ENCODE measurements at places on chromosomes 2 and 18. TPM values are rescaled to one million over a fixed set of nuclear protein-coding genes. Genes with fewer than 3 reads are reported as not detected.

Gene MARCHF4
- total RNA-seq: 7.8 TPM

Gene HOXD9
- 0.09 TPM for total RNA-seq

Gene KLF11
- total RNA-seq: 9.7 TPM

Gene GAL3ST2
- total RNA-seq: not detected

Gene UPP2
- total RNA-seq: not detected

Gene RRM2
- 8.8 TPM for total RNA-seq

Gene VSNL1
- total RNA-seq: 0.09 TPM

Gene DUSP2
- total RNA-seq: 6.6 TPM

Gene SERPINB5
- not detected for total RNA-seq

Gene G6PC2
- not detected for total RNA-seq

Gene CNGA3
- not detected for total RNA-seq

Gene SLC40A1
- total RNA-seq: 14.1 TPM

Gene SYT4
- not detected for total RNA-seq

Gene CREG2
- total RNA-seq: not detected

Gene ABHD3
- 13.2 TPM for total RNA-seq

Gene MAB21L4
- not detected for total RNA-seq

Gene ANKRD53
- total RNA-seq: 0.77 TPM

Gene PDK1
- 11.0 TPM for total RNA-seq

Gene CCDC74A
- total RNA-seq: 16.9 TPM

Gene FBLN7
- 3.7 TPM for total RNA-seq

Gene IL36RN
- total RNA-seq: not detected

Gene ARHGAP15
- not detected for total RNA-seq

Gene POMC
- 6.1 TPM for total RNA-seq

Gene ATP6V1B1
- 0.51 TPM for total RNA-seq
